ENCODE measurements at places on chromosomes 1 and 21. TPM values are rescaled to one million over a fixed set of nuclear protein-coding genes. Genes with fewer than 3 reads are reported as not detected.
A peak's percentile ranks its signal among the peaks of the same experiment; 100 is the strongest.

- DNase-seq, result no peak
- no peaks in the 10 kb centered on the region for H3K4me1 ChIP-seq
- no peak overlapping the region for H3K4me3 ChIP-seq
These were observed 43.6 kb upstream of the SYT6 start for GRCh38 chr1:114196992-114197907.

The TDRD10 gene
- not detected for total RNA-seq

- no peak overlapping the region for H3K27ac ChIP-seq
- peak; percentile 23 for DNase-seq
- H3K27me3 ChIP-seq, result no peaks in the 10 kb centered on the region
- no peak overlapping the region for H3K4me3 ChIP-seq
- H3K36me3 ChIP-seq, result peaks cover 20% of the 10 kb centered on the region
These were observed 5.0 kb downstream of the PFKL start for GRCh38 chr21:44304877-44305293.

The PRKCZ gene
- 2.8 TPM for total RNA-seq

- no peak overlapping the region for H3K4me3 ChIP-seq
- peak; percentile 39 for DNase-seq
- H3K27me3 ChIP-seq, result no peaks in the 10 kb centered on the region
- 0 out of 2 replicates have a peak, but pooled peaks cover 2% of the 10 kb centered on the region for H3K4me1 ChIP-seq
These were observed 175.9 kb downstream of the GREM2 start for GRCh38 chr1:240435996-240436566.

GRCh38 chr1:28163496-28164161, 12.9 kb downstream of the PTAFR start:
- no peaks in the 10 kb centered on the region for H3K27me3 ChIP-seq
- DNase-seq, result peak; percentile 16
- H3K4me3 ChIP-seq, result no peak overlapping the region
- H3K36me3 ChIP-seq, result no peaks in the 10 kb centered on the region
- peak overlapping the region; percentile 21 for H3K27ac ChIP-seq

The VSIG8 gene
- total RNA-seq, result not detected

The CDA gene
- total RNA-seq, result 0.90 TPM

- H3K4me3 ChIP-seq, result no peak overlapping the region
- peaks cover 2% of the 10 kb centered on the region for H3K4me1 ChIP-seq
- peak; percentile 79 for DNase-seq
- H3K27ac ChIP-seq, result peak overlapping the region; percentile 44
These were observed 514.4 kb upstream of the B3GALT2 start for GRCh38 chr1:193700710-193701355.

GRCh38 chr21:39142972-39143371, 40.3 kb downstream of the PSMG1 start:
- no peak overlapping the region for H3K4me3 ChIP-seq
- no peaks in the 10 kb centered on the region for H3K36me3 ChIP-seq
- no peak overlapping the region for H3K27ac ChIP-seq
- H3K27me3 ChIP-seq, result peaks cover 24% of the 10 kb centered on the region
- DNase-seq, result no peak
- peaks cover 2% of the 10 kb centered on the region for H3K4me1 ChIP-seq

GRCh38 chr1:39854738-39855137, 28.6 kb downstream of the TRIT1 start:
- DNase-seq, result no peak
- no peak overlapping the region for H3K4me3 ChIP-seq
- H3K4me1 ChIP-seq, result peaks cover 5% of the 10 kb centered on the region
- no peaks in the 10 kb centered on the region for H3K27me3 ChIP-seq
- H3K36me3 ChIP-seq, result peaks cover 6% of the 10 kb centered on the region

The EPRS1 gene
- total RNA-seq, result 206 TPM

GRCh38 chr1:30319765-30320580, 403.4 kb downstream of the MATN1 start:
- DNase-seq, result no peak
- no peak overlapping the region for H3K4me3 ChIP-seq
- no peaks in the 10 kb centered on the region for H3K36me3 ChIP-seq
- H3K4me1 ChIP-seq, result no peaks in the 10 kb centered on the region
- H3K27ac ChIP-seq, result no peak overlapping the region
- no peaks in the 10 kb centered on the region for H3K27me3 ChIP-seq

- no peak overlapping the region for H3K4me3 ChIP-seq
- no peak for DNase-seq
- no peak overlapping the region for H3K27ac ChIP-seq
- no peaks in the 10 kb centered on the region for H3K4me1 ChIP-seq
- H3K27me3 ChIP-seq, result no peaks in the 10 kb centered on the region
These were observed 66.8 kb upstream of the ASB17 start for GRCh38 chr1:75999034-75999433.

DNA sequence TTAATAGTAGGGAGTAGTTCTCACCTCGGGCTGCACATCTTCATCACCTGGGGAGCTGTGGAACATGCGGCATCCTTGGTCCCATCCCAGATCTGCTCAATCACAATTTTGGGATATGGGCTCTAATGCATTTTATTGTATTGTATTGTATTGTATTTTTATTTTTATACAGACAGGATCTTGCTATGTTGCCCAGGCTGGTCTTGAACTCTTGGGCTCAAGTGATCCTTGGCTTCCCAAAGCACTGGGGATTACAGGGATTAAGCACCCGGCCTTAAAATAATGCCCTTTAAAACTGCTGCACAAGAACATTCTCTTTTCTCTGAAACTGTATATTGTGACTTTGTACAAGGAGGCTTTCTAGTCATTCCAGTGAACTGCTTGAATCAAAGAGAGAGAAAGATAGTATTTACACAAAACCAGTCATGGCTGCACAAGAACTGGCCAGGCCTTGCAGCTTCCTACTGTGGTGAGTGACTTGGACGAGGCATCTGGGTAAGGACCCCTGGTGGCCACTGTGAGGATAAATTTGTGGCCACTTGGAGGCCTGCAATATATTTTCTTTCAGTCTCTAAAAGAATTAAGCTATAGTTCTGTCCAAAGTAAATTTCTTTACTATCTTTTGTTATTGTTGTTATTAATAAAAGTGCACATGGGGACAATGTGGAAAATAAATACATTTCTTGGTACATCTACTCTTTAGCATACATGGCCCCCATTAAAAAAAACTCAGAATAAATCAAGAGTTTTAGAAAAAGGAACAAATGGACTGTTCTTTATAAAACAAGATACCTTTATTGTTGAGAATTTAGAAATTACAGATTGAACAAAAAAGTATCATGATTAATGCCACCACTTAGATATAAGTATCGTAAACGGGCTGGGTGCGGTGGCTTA, 48.0 kb downstream of the TBCE start:
- H3K36me3 ChIP-seq, result peaks cover 3% of the 10 kb centered on the region
- H3K4me3 ChIP-seq, result no peak overlapping the region
- peaks cover 4% of the 10 kb centered on the region for H3K4me1 ChIP-seq
- DNase-seq, result peak; percentile 85
- H3K27me3 ChIP-seq, result no peaks in the 10 kb centered on the region

DNA sequence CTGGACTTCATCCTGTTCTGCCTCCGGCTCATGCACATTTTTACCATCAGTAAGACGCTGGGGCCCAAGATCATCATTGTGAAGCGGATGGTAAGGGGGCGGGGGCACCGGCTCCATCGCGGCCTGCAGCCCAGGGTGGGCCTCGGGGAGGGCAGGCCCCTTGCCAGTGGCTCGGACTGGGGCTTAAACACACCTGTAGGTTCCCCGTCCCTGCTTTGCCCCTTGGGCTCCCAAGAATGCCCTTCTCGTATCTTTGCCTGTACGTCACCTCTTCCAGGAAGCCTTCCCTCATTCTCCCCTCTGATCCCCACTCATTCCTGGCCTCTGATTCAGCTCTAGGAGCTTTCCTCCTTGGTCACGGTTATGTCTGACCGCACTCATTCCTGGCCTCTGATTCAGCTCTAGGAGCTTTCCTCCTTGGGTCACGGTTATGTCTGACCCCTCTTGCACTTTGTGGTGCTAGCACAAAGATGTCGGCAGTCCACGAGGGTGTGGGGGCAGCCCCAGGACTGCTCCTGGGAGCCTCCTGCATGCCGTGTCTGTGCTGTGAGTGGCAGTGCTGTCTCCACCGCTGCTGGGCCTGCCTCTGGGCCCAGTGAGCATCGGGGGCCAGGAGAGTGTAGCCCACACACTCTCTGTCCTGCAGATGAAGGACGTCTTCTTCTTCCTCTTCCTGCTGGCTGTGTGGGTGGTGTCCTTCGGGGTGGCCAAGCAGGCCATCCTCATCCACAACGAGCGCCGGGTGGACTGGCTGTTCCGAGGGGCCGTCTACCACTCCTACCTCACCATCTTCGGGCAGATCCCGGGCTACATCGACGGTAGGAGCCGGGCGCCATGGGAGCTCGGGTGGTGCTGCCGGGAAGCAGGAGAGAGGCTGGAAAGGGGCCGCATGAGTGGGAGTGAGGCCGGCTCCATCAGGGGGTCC, 49.1 kb upstream of the LRRC3 start:
- H3K36me3 ChIP-seq, result no peaks in the 10 kb centered on the region
- no peak overlapping the region for H3K27ac ChIP-seq
- no peak overlapping the region for H3K4me3 ChIP-seq
- no peaks in the 10 kb centered on the region for H3K4me1 ChIP-seq

GRCh38 chr1:162631546-162632191, 595 bp upstream of the DDR2 start:
- H3K27me3 ChIP-seq, result no peaks in the 10 kb centered on the region
- DNase-seq, result peak; percentile 77
- H3K27ac ChIP-seq, result peak overlapping the region; percentile 93
- H3K4me1 ChIP-seq, result peaks cover 17% of the 10 kb centered on the region

DNA sequence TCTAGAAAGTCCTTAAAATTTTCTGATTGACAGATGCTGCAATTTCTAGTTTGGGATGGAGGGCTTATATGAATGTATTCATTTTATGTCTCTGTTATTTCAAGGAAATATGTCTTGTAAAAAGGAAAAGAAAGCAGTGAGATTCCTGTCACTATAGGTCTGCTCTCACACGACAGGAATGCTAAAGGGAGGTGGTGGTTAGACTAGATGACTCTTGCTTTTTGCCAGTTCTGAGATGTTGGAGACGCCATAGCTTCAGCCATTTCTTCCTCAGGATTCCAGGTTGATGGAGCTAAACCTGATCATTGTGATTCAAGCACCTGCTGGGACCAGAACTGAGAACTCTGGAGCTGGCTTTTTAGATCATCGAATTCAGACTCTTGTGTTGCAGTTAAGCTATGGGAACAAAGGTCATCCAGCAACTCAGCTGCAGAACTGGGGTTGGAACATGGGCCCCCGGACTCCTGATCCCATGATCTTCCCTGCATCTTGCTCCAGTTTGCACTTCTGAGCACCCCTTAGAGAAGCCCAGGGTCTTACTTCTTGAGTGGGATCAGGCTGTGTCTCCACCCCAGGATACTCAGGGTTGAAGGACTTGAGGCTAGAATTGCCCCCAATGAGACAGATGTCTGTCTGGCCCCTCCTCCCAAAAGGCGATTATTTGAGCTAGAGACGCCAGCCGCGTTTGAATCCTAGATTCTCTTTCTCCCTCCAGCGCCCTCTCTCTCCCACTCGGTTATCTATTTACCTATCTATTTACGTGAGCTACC, 46.7 kb upstream of the FOXO6 start:
- no peak overlapping the region for H3K27ac ChIP-seq
- H3K36me3 ChIP-seq, result no peaks in the 10 kb centered on the region
- no peaks in the 10 kb centered on the region for H3K4me1 ChIP-seq
- H3K4me3 ChIP-seq, result no peak overlapping the region
- peaks cover 27% of the 10 kb centered on the region for H3K27me3 ChIP-seq

GRCh38 chr1:21514245-21514644, 5.0 kb downstream of the ALPL start:
- H3K27ac ChIP-seq, result no peak overlapping the region
- no peak overlapping the region for H3K4me3 ChIP-seq
- peaks cover 10% of the 10 kb centered on the region for H3K4me1 ChIP-seq
- H3K27me3 ChIP-seq, result peaks cover 7% of the 10 kb centered on the region
- DNase-seq, result no peak

- DNase-seq, result no peak
- no peaks in the 10 kb centered on the region for H3K36me3 ChIP-seq
- H3K4me3 ChIP-seq, result peak overlapping the region; percentile 67
- H3K27ac ChIP-seq, result peak overlapping the region; percentile 97
- H3K27me3 ChIP-seq, result no peaks in the 10 kb centered on the region
These were observed 634 bp downstream of the ALG14 start for GRCh38 chr1:95072117-95072516.

DNA sequence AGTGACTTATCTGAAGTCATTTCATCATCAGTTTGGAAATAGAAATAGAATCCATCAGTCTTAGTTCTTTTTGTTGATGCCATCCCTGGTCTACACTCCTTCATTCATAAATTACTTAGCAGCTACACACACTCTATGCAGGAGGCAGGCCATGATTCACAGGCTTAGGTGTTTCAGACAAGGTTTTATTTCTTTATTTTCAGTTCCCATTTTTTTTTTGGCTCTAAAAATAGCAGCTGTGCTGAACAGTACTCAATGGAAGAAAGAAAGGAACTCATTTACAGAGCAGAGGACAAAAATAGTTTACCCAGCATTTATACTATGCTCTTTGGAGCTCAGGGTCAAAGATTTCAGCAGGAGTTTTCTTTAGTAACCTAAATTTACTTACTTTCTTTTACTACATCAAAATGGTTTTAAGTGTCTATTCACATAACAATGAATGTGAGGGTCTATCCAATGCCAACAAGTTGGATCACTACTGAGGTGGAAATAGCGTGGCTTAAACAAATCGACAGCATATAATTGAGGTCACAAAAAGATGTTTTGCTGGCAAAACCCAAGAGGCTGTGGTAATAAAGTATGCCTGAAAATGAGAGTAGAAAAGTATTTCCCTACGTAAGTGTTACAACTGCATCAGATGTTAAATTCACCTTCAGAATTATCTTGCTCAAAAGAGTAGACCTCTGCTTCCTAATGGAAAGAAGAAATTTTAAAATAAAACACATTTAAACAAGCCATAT, 7.7 kb downstream of the KRTAP19-8 start:
- no peak overlapping the region for H3K27ac ChIP-seq
- H3K4me3 ChIP-seq, result no peak overlapping the region

The PRAMEF1 gene
- not detected for total RNA-seq

DNA sequence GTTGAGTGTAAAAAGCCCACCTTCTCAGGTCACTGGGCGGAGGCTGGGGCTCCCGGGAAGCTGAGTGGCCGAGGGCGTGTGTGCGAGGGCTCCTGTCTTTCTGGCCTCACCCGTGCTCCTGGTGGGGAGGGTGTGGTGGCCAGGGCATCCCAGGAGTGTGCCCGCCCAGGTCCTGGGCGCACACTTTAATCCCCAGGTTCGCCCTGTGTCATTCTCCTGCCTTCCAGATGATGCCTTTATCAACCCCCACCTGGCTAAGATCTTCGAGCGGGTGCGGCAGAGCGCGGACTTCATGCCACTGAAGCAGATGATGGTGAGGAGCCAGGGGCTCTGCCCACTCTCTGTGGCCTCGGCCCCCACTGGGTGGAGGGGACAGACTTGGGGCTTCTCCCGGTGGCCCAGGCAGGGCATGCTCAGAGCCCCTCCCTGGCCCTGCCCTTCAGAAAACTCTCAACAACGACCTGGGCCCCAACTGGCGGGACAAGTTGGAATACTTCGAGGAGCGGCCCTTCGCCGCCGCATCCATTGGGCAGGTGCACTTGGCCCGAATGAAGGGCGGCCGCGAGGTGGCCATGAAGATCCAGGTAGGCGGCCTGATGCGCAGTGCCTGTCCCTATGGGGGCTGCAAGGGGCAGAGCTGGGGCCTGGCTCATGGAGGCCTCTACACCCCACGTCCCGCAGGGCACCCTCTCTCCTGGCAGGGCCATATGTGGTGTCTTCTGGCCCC, 42.5 kb downstream of the COQ8A start:
- H3K36me3 ChIP-seq, result peaks cover 7% of the 10 kb centered on the region
- H3K4me1 ChIP-seq, result no peaks in the 10 kb centered on the region
- H3K4me3 ChIP-seq, result no peak overlapping the region
